ENCODE measurements at places on chromosomes 7 and 10.

- DNase-seq: no peak
Measured at GRCh38 chr7:17007841-17008240, 126.1 kb upstream of the AGR3 start.

DNA sequence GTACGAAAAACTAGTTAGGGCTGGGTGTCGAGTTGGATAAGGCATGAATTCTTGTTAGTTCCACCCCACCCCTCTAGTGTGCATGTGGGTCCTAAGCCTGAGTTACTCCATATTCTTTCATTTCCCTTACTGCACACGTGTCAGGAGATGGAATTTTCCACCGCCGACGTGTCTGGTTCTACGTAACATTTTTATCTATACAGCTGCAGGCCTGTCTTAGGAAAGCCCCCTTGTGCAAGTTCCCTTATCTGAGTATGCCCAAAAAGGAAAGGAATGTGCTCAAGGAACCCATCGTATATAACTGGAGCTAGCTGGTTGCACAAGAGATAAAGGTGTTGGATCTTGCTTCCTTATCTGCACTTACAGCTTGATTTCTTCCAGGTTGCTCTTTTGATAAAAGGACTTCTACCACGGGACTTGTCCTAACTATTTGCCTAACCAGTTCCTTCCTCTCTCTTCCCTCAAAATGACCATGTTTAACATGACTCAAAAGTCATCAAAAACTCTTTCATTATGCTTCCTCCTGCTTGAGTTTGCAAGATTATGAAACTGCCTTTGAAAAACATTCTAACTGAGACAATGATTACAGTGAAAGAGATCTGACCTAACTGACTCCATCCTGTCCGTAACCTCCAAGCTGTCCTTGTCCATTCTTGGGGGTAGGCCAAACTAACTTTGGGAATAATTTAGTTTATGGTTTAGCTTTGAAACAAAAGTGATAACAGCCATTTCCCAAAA, 181.4 kb downstream of the AKR1D1 start:
- DNase-seq: no peak

- no peak for DNase-seq
Measured at GRCh38 chr7:96414931-96415292, 93.0 kb upstream of the SLC25A13 start.

GRCh38 chr10:637771-638195, 51.7 kb downstream of the DIP2C start:
- no peak for DNase-seq

GRCh38 chr7:24058953-24059352, 225.0 kb upstream of the NPY start:
- DNase-seq: no peak

DNA sequence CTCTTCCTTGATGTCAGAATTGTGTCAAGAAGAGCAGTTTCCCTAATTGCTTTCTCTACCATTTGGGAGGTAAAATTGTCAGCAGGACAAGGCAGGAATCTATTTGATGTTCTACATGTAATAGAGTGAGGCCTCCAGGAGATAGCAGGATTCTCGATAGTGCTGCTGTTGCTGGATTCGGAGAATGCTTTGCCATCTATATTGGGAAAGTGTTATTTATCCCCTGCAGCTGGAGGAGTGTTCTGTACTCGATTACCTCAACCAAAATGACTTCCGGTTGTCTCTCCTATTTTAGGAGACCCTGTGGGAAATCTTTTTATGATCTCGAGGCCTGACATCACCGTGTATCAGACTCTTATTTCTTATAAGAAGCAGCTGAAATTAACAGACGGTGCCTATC, 217.1 kb downstream of the TMEM178B start:
- no peak for DNase-seq

- peak; percentile 67 for DNase-seq
Measured at GRCh38 chr7:140230516-140230860, 53.7 kb upstream of the KDM7A start.

All from psoas muscle (tissue), 8 donors.